Esophagus muscularis mucosa (tissue), 4 donors: ENCODE measurements at places on chromosomes 16 and 17. TPM values are rescaled to one million over a fixed set of nuclear protein-coding genes. Genes with fewer than 3 reads are reported as not detected.

CACNB1 gene
- total RNA-seq, result 6.2 TPM

TRIM47 gene
- total RNA-seq, result 67.8 TPM

TP53TG3D gene
- total RNA-seq, result not detected

DNA sequence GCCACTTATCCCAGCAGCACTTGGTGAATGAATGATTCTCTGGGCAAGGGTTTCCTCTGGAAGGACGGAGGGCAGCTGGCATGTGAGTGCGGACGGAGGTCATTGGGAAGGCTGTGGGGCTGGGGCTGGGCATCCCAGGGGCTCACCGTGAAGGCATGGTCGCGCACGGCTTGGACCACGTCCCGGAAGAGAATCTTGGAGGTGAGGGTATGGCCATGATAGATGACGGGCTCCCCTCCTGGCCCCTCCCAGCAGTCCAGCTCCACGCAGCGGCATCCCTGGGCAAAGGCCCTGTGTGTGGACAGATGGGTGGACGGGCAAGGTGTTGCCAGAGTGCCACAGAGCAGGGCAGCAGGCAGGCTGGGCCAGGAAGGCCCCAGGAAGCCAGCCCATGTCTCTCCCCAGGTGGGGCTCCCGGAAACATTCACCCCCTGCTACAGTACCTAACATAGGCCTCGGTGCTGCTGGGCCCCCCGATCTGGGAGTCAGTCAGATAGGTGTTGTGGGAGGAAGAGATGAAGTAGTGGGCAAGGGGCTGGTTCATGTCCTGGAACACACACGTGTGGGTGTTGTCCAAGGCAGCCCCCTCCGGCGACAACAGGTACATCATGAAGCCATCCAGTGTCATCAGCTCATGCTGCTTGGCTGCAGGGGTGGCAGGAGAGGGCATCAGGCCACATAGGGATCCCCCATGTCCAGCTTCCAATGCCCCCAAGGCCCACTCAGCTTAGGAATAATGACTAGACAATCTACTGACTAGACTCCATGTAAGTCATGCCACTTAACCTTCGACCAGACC is 14.3 kb downstream of the PLCD3 start:
- no peak overlapping the region for H3K27ac ChIP-seq
- peaks cover 17% of the 10 kb centered on the region for H3K4me1 ChIP-seq
- H3K4me3 ChIP-seq, result no peak overlapping the region
- peaks cover 82% of the 10 kb centered on the region for H3K36me3 ChIP-seq

- no peak overlapping the region for H3K4me3 ChIP-seq
- no peak overlapping the region for H3K27ac ChIP-seq
- no peaks in the 10 kb centered on the region for H3K27me3 ChIP-seq
Observed at GRCh38 chr16:84225126-84225525, 14.7 kb downstream of the KCNG4 start.

DNA sequence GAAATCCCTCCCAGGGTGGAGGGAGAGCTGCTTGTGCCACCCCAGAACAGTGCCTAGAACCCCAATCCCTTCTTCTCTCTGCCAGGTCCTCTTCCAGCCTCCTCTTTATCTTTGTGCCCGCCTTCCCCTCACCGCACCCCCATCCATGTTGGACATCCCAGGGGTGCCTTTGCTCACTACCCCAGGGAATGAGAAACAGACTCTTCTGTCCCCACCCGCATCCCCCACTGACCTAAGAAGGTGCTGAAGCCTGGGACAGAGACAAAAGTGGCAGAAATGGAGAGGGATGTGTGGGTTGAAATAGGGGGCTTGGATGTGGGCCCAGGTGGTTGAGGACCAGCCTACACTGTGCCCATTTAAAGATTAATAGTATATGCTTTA is 17.0 kb downstream of the ALOX15B start:
- no peak overlapping the region for H3K4me3 ChIP-seq
- H3K4me1 ChIP-seq, result peaks cover 8% of the 10 kb centered on the region
- H3K27me3 ChIP-seq, result peaks cover 14% of the 10 kb centered on the region
- no peak overlapping the region for H3K27ac ChIP-seq
- no peak for DNase-seq
- no peaks in the 10 kb centered on the region for H3K36me3 ChIP-seq

SLC16A11 gene
- total RNA-seq, result 0.99 TPM

KRT17 gene
- total RNA-seq, result 1.2 TPM

RAB11FIP4 gene
- 0.75 TPM for total RNA-seq

GRCh38 chr17:3722716-3723115 is 987 bp upstream of the HASPIN start:
- H3K4me1 ChIP-seq, result peaks cover 29% of the 10 kb centered on the region
- no peaks in the 10 kb centered on the region for H3K27me3 ChIP-seq
- peaks cover 38% of the 10 kb centered on the region for H3K36me3 ChIP-seq
- DNase-seq, result no peak
